ENCODE measurements at places on chromosomes 1 and 21.

GRCh38 chr1:78892260-78892840 lies 114.2 kb downstream of the ADGRL4 start:
- DNase-seq, result no peak
- H3K4me3 ChIP-seq, result no peak overlapping the region
- H3K27ac ChIP-seq, result no peak overlapping the region

- H3K27ac ChIP-seq, result no peak overlapping the region
- no peaks in the 10 kb centered on the region for H3K4me1 ChIP-seq
- no peaks in the 10 kb centered on the region for H3K36me3 ChIP-seq
- DNase-seq, result no peak
- no peak overlapping the region for H3K4me3 ChIP-seq
Observed at GRCh38 chr21:41741253-41742072, 25.4 kb downstream of the RIPK4 start.

- no peaks in the 10 kb centered on the region for H3K27me3 ChIP-seq
- peaks cover 45% of the 10 kb centered on the region for H3K4me1 ChIP-seq
- H3K4me3 ChIP-seq, result no peak overlapping the region
- H3K36me3 ChIP-seq, result no peaks in the 10 kb centered on the region
- peak overlapping the region; percentile 11 for H3K27ac ChIP-seq
- no peak for DNase-seq
Observed at GRCh38 chr1:172497230-172497629, 35.7 kb upstream of the SUCO start.

GRCh38 chr1:93692451-93692861 lies 10.8 kb upstream of the BCAR3 start:
- H3K4me3 ChIP-seq, result no peak overlapping the region
- peaks cover 31% of the 10 kb centered on the region for H3K4me1 ChIP-seq
- no peaks in the 10 kb centered on the region for H3K27me3 ChIP-seq
- no peaks in the 10 kb centered on the region for H3K36me3 ChIP-seq

GRCh38 chr1:218660678-218661053 lies 315.5 kb downstream of the TGFB2 start:
- H3K4me1 ChIP-seq, result no peaks in the 10 kb centered on the region
- H3K27ac ChIP-seq, result no peak overlapping the region
- no peak for DNase-seq
- no peaks in the 10 kb centered on the region for H3K27me3 ChIP-seq
- H3K36me3 ChIP-seq, result no peaks in the 10 kb centered on the region

DNA sequence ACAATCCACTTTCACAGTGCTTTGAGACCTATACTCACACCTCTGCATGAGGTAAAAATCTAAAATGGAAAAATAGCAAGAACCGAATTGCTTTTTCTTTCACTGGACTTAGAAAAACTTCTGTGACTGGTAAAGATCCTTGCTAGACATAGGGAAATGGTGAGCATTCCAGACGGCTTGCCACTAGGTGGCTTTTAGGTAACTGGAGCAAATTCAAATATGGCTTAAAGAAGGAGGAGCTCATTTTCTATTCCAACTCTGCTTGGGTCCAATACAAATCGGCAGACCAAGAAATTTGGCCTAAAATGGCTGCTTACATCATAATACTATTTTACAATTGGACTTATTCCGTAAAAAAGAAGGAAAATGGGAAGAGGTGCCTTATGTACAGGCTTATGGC lies 977.9 kb downstream of the ADGRL2 start:
- no peaks in the 10 kb centered on the region for H3K4me1 ChIP-seq
- DNase-seq, result no peak
- H3K4me3 ChIP-seq, result no peak overlapping the region
- H3K27me3 ChIP-seq, result no peaks in the 10 kb centered on the region
- no peak overlapping the region for H3K27ac ChIP-seq
- no peaks in the 10 kb centered on the region for H3K36me3 ChIP-seq

GRCh38 chr1:157438613-157439012 lies 113.7 kb downstream of the FCRL5 start:
- H3K4me1 ChIP-seq, result peaks cover 45% of the 10 kb centered on the region
- no peaks in the 10 kb centered on the region for H3K27me3 ChIP-seq
- H3K27ac ChIP-seq, result no peak overlapping the region
- H3K4me3 ChIP-seq, result no peak overlapping the region
- no peaks in the 10 kb centered on the region for H3K36me3 ChIP-seq

GRCh38 chr1:17675744-17676143 lies 79.4 kb upstream of the ACTL8 start:
- H3K36me3 ChIP-seq, result peaks cover 90% of the 10 kb centered on the region
- no peak overlapping the region for H3K27ac ChIP-seq
- no peak overlapping the region for H3K4me3 ChIP-seq
- DNase-seq, result no peak

- DNase-seq, result no peak
- H3K4me1 ChIP-seq, result no peaks in the 10 kb centered on the region
- no peaks in the 10 kb centered on the region for H3K27me3 ChIP-seq
- no peak overlapping the region for H3K4me3 ChIP-seq
- H3K36me3 ChIP-seq, result no peaks in the 10 kb centered on the region
Observed at GRCh38 chr1:239786464-239786863, 305.2 kb upstream of the FMN2 start.

GRCh38 chr1:35845766-35846165 lies 37.2 kb upstream of the AGO1 start:
- DNase-seq, result no peak
- peaks cover 90% of the 10 kb centered on the region for H3K36me3 ChIP-seq
- H3K27ac ChIP-seq, result peak overlapping the region; percentile 56
- peaks cover 11% of the 10 kb centered on the region for H3K4me1 ChIP-seq

- no peaks in the 10 kb centered on the region for H3K36me3 ChIP-seq
- DNase-seq, result no peak
- H3K27ac ChIP-seq, result no peak overlapping the region
- peaks cover 55% of the 10 kb centered on the region for H3K27me3 ChIP-seq
- no peak overlapping the region for H3K4me3 ChIP-seq
Observed at GRCh38 chr1:233614173-233614742, 352 bp downstream of the KCNK1 start.

GRCh38 chr21:14712121-14712715 lies 166.1 kb upstream of the SAMSN1 start:
- DNase-seq, result no peak
- H3K27me3 ChIP-seq, result no peaks in the 10 kb centered on the region
- H3K4me1 ChIP-seq, result no peaks in the 10 kb centered on the region

DNA sequence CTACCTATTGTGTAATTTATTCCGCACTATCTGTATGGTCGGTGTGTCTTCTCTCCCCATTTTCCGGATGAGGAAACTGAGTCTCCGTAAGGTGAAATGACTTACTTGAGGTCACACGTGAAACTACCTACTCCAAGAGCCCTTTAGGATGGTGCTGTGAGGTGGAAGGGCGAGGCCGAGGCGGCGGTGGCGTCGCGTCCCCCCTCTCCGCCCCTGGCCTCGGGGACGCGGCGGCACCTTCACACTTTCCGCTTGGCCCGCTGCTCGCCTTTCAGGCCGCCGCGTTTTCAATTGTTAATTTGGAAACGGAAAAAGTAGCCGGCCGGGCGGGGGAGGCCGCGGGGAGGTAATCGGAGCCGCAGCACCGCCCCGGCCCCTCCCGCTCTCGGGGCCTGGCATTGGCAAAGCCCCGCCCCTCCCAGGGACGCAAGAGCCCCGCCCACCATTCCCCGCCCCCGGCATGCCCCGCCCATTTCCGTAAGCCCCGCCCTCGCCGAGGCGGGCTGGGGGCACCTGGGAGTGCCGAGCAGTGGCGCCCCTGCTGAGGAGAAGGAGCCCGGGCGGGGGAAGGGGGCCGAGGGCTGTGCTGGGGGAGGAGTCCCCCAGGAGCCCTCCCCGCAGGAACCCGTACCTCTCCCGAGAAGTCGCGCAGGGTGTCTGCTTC lies 18.6 kb downstream of the KCNQ4 start:
- no peaks in the 10 kb centered on the region for H3K36me3 ChIP-seq
- no peak overlapping the region for H3K27ac ChIP-seq
- H3K4me1 ChIP-seq, result peaks cover 23% of the 10 kb centered on the region
- H3K4me3 ChIP-seq, result peak overlapping the region; percentile 80
- DNase-seq, result peak; percentile 53

GRCh38 chr1:168387781-168388760 lies 107.4 kb downstream of the TBX19 start:
- no peaks in the 10 kb centered on the region for H3K27me3 ChIP-seq
- no peaks in the 10 kb centered on the region for H3K36me3 ChIP-seq
- H3K27ac ChIP-seq, result no peak overlapping the region
- DNase-seq, result no peak

DNA sequence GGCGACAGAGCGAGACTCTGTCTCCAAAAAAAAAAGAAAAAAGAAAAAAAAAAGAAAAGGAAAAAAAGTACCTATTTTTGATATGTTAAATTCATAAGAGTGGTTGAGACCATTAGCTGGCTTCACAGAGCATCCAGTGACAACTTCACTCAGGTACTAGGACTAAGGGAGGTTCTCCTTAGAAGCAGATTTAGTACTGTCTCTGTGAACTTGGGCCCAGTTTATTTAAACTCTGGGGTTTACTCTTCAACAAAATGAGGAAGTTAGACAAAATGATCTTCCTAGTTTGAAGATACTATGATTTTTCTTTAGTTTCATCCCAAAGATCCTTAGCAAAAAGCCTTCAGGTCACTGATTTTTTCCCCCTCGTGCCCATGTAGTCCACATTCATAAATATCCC lies 21.2 kb downstream of the MACO1 start:
- peaks cover 24% of the 10 kb centered on the region for H3K4me1 ChIP-seq
- H3K27me3 ChIP-seq, result no peaks in the 10 kb centered on the region
- no peak overlapping the region for H3K27ac ChIP-seq
- DNase-seq, result peak; percentile 24

- peaks cover 14% of the 10 kb centered on the region for H3K36me3 ChIP-seq
- no peak for DNase-seq
- H3K27ac ChIP-seq, result no peak overlapping the region
- H3K4me1 ChIP-seq, result peaks cover 67% of the 10 kb centered on the region
- H3K4me3 ChIP-seq, result no peak overlapping the region
Observed at GRCh38 chr1:21287905-21288514, 2.3 kb downstream of the ECE1 start.

GRCh38 chr21:29164323-29164942 lies 34.0 kb downstream of the MAP3K7CL start:
- H3K36me3 ChIP-seq, result no peaks in the 10 kb centered on the region
- peaks cover 83% of the 10 kb centered on the region for H3K4me1 ChIP-seq
- H3K4me3 ChIP-seq, result no peak overlapping the region
- DNase-seq, result peak; percentile 71
- H3K27ac ChIP-seq, result peak overlapping the region; percentile 99
- no peaks in the 10 kb centered on the region for H3K27me3 ChIP-seq

DNA sequence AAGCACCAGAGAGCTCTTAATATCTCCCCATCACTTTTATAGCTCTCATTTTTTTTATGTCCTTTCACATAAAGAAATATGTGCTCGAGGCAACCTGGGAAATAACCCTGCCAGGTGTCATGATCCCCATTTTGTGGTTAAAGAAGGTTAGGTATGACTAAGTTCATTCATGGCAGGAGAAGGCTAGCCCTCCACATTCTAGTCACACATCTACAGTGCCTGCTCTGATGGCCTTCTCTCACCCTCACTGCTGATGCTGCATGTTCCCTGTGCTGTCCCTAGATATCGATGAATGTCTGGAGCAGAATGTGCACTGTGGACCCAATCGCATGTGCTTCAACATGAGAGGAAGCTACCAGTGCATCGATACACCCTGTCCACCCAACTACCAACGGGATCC lies 187.5 kb downstream of the TPR start:
- DNase-seq, result no peak
- no peaks in the 10 kb centered on the region for H3K27me3 ChIP-seq
- H3K36me3 ChIP-seq, result no peaks in the 10 kb centered on the region
- H3K4me3 ChIP-seq, result no peak overlapping the region
- no peaks in the 10 kb centered on the region for H3K4me1 ChIP-seq

DNA sequence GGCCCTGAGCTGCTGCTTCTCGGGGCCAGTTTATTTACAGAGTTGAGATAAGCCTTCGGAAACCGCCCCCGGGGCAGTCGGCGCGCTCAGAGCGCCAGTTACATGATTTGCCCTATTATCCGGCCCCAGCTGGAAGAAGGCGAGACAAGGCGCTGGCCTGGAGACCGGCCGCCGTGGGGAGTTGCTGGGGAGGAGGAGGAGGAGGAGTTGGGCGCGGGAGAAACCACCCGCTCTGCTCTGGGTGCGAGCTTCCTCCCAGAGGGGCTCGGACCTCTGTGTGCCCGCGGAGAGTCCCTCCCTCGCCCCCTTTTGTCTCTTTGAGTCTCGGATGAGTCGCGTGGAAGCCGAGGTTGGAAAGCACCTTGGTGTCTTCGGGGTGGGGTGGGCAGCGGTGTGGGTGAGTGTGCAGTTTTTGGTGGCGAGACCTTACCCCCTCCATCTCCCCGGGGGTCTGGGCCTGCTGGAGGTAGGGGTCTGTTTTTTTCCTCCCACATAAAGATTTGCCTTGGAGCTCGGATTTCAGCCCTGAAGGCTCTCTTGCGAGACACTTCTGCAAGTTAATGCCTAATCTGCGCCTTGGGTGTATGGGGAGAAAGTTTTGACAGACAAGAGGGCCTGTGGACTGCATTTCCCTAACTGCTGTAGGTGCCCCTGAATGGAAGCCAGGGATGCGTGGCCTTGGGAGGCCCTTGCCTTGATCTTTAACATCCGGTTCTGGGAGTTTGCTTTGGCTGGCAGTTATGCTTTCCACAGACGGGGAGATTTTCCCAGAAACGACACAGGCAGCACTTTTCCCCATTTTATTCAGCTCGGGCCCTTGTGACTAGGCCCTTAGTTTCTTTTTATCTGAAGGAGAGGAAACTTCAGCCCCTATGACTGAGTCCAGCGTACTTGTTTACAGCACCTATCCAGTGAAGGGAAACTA lies 80.0 kb downstream of the NDUFS5 start:
- H3K27me3 ChIP-seq, result peaks cover 25% of the 10 kb centered on the region
- H3K4me3 ChIP-seq, result peak overlapping the region; percentile 84
- no peaks in the 10 kb centered on the region for H3K36me3 ChIP-seq
- no peak for DNase-seq

GRCh38 chr1:153882296-153882912 lies 40.4 kb downstream of the GATAD2B start:
- H3K4me1 ChIP-seq, result peaks cover 18% of the 10 kb centered on the region
- H3K27me3 ChIP-seq, result no peaks in the 10 kb centered on the region
- peaks cover 7% of the 10 kb centered on the region for H3K36me3 ChIP-seq

- no peak overlapping the region for H3K4me3 ChIP-seq
- DNase-seq, result no peak
- no peaks in the 10 kb centered on the region for H3K27me3 ChIP-seq
Observed at GRCh38 chr21:42448686-42449085, 45.0 kb downstream of the UBASH3A start.

- peaks cover 26% of the 10 kb centered on the region for H3K4me1 ChIP-seq
- peak; percentile 59 for DNase-seq
- no peaks in the 10 kb centered on the region for H3K36me3 ChIP-seq
- H3K27ac ChIP-seq, result no peak overlapping the region
Observed at GRCh38 chr1:41783189-41783639, 135.5 kb downstream of the HIVEP3 start.

- no peak for DNase-seq
- H3K4me1 ChIP-seq, result no peaks in the 10 kb centered on the region
- no peak overlapping the region for H3K27ac ChIP-seq
Observed at GRCh38 chr1:216090556-216090955, 332.7 kb downstream of the USH2A start.

GRCh38 chr1:62084310-62084890 lies 110.2 kb upstream of the L1TD1 start:
- H3K27me3 ChIP-seq, result no peaks in the 10 kb centered on the region
- H3K4me1 ChIP-seq, result no peaks in the 10 kb centered on the region
- H3K4me3 ChIP-seq, result no peak overlapping the region
- DNase-seq, result no peak

All from CD14-positive monocyte (primary cell).